ENCODE measurements at places on chromosomes 2 and 18.

DNA sequence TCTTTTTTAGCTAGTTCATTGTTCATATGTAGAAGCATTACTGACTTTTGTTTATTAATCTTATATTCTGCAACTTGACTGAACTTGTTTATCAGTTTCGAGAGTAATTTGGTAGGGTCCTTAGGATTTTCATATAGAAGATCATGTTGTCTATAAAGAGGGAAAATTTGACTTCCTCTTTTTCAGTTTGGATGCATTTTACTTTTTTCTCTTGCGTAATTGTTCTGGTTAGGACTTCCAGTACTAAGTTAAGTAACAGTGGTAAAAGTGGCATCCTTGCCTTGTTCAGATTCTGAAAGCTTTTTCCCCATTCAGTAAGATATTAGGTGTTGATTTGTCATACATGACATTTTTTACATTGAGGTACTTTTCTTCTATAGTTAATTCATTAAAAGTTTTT, 726.0 kb downstream of the KCNJ3 start:
- no peak for DNase-seq

DNA sequence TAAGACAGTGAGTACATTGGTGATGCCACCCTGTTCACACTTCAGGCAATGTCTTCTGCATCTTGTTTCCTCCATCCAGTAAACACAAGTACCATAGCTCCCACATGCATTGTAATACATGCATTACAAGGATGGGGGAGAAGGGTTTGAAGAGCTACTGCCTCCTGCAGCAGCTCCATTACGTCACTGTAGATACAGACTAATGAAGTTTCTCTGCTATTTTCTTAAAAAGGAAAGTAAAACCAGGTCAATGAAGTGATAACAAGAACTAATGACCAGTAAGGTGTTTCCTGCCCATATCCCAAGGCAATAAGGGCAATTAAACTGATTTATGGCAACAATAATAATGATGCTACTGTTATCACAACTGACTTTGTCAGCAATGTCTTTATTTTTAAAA, 18.2 kb upstream of the BBS5 start:
- no peak for DNase-seq

DNA sequence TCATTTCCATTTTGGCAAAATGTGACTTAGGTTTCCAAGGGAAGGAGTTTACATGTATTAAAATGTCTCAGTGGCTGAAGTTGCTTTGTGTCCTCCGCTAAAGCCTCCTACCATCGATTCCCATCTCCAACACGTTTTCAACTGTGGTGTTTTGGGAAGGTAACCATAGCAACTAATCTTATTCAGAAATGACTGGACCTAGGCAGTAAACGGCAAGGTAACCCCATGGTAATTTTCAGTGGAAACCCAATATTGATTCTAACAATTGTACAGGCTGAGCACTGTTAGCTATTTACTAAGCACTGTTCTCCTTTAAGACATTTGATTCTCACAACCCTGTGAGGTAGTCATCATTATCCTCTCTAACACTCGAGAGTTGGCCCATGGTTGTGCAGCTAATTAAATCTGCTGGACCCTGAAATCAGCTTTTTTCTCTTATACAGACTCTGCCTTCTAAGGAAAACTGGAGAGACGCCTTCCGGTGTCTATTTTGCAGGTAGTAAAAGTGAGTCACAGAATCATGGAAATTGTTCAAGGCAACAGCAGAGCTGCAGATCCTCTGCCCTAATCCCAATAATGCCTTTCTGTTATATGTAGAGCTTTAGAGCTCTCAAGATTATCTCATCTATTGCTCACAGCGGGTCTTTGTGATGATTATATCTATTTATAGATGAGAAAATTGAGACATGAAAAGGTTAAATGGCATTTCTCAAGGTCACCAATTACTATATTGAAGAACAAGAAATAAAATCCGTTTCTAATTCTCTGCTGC, 36.2 kb downstream of the FASTKD2 start:
- no peak for DNase-seq

DNA sequence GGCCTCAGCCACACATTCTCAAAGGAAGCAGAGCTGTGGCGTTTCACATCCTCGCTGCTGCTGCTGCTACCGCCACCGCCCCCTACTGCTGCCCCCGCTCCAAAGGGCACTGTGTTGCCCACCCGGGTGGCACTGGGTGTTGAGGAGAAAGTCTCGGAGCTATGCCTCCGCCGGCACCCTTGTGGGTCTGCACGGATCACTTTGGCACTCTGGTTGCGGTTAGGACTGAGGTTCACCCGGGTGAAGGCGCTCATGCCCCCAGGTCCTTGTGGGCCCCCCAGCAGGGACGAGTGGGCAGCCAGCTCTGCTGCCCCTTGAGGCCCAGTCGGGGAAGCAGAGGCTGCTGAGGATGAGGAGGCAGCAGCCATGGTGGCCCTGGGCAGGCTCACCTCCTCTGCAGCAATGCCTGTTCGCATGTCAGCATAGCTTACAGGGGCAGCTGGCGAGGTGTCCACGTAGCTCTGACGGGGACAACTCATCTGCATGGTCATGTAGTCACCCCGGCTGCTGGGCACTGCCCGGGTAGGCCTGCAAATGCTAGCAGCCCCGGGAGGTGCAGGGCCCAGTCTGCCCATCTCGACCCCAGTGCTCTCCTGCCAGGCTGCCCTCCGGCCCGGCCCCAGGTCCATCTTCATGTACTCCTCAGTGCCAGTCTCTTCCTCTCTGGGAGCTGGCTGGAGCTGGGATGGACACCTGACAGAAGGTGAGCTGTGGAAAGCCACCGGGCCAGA, 4.2 kb downstream of the IRS1 start:
- DNase-seq = no peak

DNA sequence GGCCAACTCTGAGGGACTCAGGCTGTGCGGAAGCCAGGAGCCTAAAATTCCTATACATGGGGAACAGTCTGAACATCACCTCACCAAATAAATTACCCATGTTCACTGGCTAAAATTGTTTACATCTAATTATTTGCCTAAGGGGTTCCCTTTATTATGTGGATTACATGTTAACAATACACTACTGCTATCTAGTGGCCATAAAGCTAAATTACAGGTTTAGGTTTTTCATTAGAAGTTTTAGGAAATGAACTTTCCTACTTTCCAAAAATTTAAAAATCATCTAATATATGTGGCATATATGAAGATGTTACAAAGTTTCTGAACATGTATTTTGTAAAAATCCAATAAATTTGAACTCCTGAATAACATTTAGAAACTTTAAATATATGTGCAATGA, 40.3 kb downstream of the PLA2R1 start:
- DNase-seq = no peak

DNA sequence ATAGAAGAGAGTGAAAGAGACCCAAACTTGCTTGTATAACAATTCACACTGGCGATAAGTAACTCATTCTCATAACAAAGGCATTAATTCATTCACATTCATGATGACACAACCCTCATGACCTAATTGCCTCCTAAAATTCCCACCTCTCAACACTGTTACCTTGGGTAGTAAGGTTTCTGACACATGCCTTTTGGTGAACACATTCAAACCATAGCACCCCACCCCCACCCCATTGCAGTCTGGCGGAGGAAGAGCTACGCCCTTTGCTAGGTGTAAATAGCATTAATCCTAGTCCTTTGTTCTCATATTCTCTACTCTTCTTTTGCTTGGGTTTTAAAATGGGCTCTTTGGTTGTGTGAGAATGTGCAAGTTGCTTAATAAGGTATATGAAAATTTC, 361.5 kb downstream of the DSEL start:
- no peak for DNase-seq
